ENCODE measurements at places on chromosomes 16 and 17.
A peak's percentile ranks its signal among the peaks of the same experiment; 100 is the strongest.

DNA sequence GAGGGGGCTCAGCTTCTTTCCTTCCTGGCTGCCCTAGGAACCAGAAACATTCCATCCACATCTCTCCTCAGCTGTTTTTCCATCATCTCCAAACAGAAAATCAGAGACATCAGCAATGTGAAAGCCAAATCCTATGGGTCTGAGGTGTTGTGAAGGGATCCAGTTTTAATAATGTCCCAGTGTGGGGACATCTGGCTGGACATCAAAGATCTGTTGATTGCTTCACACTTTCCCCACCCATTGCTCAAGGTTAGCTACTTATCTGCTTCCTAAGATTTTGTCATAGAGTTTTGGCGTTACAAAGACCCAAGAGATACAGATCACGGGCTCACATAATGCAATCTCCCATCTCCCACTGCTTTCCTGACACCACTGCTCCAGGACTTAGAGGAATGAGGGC is 47.8 kb upstream of the AXIN2 start:
- DNase-seq, result no peak

DNA sequence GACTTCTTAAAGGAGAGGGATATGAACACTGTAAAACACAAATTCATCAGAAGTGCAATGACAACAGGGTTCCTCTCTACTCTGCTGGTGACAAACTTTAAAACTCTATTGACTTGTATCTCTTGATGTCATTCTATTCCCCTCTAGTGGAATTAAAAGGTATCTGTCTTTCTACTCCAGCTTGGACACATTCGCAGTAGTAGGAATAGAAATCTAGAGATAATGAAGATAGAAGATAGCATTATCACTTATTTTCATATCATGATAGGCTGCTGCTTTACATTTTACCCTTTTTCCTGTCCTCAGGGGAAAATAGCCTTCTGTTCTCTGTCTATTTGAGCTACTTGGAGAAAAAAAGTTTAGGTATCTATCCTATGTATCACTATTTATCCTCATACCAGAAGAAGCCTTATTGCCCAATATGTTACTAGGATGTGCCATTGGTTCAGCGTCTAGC is 209.6 kb upstream of the CACNG5 start:
- no peak for DNase-seq

DNA sequence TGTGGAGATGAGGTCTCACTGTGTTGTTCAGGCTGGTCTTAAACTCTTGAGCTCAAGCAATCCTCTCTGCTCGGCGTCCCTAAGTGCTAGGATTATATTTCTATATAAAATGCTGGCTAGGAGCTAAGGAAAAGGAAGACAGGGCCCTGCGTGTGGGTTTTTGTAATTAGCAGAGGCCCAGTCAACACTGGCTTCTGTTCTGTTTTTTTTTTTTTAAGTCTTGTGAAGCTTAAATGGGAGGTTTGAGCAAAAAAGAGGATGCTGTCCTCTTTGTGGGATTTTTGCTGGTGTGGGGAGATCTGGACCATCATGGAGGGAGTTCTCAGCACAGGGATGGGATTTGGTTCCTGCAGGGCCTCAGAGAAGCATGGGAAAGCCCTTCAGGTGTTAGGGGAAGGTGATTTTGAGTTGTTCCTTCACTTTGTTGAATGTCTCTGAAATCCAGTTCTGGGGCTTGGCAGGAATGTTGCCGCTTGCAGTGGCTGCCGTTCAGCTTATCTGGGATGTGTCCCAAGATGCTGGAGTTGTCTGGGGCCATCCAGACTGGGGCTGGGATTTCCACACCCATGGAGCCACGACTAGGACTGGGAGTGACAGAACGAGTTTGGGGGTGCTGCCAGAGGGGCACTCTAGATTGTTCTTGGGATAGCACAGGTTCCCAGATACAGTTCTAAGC is 4.2 kb downstream of the PYCARD start:
- no peak for DNase-seq

GRCh38 chr17:9612006-9612405 is 33.3 kb upstream of the USP43 start:
- DNase-seq, result no peak

DNA sequence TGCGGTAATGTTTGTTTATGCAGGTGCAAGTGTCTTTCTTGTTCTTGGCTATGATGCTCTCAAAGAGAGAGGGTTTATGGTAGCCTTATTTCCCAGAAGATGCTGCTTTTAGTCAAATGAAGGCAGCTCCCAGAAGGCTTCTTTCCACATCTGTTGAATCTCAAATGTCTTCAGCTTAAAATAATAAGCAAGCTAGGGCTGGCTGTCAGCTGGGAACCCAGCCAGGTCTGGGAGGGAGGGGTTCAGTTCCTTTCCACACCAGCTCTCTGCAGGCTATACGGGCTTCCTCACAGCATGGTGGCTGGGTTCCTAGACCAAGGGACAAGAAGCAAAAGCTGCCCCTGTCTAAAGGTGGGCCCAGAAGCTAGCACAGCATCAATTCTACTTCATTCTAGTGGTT is 47.4 kb upstream of the ATF7IP2 start:
- no peak for DNase-seq

DNA sequence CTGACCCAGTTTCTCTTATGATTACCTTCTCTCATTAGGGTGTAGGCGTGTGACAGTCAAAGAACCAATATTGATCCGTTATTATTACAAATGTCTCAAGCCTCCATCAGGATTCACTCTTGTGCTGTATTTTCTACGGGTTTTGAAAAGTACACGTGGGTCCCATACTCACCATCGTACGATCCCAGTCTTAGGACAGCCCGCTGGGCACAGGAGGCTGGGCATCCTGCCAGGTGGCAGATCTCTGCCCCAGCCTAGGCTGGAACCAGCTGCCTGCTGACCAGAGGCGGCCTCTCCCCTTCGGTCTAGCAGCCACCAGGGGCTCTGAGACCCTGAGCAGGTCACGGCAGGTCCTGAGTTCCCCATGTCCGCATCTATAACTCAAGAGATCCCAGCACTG is 2.0 kb upstream of the METRNL start:
- DNase-seq, result no peak

DNA sequence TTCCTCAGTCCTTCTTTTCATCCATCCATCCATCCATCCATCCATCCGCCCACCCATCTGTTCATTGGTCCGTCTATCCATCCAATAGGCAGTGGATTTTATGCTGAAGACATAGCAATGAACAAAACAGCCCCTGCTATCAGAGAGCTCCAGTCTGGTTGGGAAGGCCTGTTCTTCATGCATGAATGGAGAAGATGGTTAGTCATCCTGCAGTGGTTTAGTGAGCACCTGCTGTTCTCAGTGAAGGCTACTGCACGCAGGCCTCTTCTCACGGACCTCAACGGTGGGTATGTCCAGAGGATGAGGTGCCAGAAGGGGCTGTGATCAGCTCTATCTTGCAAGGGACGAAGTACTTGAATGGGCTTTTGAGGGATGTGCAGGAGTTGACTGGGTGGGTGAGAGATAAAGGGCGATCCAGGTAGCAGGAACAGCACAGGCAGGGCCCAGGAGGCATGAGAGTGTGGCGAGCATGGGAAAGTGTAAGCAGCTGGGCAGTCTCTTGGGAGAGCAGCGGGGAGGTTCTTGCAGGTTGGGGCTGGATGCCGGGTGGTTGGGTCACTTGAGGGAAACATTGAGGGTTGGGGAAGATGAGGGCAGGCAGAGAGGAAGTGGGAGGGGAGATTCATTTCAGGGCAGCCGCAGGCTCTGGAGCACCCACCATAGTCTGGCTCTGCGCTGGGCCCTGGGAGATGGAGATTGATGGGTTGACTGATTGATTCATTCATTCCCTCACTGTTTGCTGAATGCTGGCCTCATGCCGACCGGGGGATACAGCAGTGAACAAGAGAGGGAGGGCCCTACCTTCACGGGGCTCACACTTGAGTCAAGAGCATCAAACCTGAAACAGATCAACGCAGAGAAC is 115.0 kb upstream of the CIBAR2 start:
- DNase-seq, result no peak

DNA sequence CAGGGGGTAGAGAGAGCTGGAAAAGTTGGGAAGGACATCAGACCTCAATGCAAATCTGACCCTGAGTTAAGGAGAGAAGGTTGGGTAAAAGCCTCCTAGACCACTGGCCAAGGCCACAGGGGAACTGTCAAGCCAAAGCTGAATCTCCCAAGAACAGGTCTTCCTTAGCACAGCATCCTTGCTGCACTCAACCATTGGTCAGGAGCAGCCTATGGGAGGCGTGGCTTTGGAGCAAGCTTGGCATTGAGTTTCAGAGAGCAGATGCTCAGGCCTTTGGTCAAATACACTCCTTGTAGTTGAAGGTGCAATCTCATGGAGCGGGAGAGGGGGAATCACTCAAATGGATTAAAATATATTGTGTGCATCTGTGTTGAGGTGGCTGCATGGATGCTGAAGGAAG is 21.8 kb downstream of the SOX9 start:
- no peak for DNase-seq

DNA sequence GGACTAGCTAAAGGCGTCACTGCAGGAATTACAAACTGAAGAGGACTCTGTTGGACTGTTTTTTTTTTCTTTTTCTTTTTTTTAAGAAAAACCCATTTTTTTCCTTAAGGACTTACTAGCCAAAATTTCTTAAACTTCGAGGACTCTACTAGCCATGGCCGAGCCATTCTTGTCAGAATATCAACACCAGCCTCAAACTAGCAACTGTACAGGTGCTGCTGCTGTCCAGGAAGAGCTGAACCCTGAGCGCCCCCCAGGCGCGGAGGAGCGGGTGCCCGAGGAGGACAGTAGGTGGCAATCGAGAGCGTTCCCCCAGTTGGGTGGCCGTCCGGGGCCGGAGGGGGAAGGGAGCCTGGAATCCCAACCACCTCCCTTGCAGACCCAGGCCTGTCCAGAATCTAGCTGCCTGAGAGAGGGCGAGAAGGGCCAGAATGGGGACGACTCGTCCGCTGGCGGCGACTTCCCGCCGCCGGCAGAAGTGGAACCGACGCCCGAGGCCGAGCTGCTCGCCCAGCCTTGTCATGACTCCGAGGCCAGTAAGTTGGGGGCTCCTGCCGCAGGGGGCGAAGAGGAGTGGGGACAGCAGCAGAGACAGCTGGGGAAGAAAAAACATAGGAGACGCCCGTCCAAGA is 878 bp downstream of the HEXIM1 start:
- peak; percentile 76 for DNase-seq

DNA sequence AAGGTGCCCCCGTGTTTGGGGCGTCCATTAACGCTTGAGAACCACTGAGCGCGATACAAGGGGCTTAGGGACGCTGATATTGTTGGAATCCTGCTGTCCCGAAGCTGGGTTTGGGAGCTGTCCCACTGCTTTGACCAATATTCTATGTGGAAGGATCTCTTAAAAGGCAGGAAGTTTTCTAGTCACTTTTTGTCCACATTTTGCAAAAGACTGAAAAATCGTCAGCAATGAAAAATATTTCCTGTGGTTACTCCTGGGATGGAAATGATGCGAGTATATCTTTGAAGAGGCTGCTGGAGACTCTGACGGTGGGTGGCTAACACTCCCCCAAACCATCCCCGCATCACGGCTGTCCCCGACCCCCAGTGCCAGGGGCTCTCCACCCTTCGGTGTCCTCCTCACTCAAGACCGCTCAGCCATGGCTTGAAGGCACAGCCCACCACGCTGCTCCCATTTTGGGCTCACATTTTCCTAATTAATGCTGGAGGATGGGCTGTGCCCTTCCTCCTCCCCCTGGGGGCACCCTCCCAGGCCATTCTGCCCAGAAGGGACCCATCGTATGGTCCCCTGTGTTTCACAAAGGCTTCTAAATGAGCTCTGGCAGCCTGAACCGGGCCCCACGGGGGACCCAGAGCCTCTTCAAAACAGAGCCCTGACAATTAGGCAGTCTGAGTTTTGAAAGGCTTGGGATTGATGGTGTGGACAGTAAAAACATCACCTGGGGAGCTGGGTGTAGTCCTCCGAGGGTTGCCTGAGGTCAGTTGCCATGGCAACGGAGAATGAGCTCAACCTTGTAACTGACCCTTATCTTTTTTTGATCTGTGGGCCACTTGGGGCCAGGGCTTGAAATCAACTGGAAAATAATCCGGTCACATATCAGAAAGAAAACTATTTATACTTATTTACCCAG is 158.6 kb downstream of the C16orf78 start:
- no peak for DNase-seq

- DNase-seq, result no peak
Measured at GRCh38 chr17:79043191-79043930, 19.4 kb downstream of the C1QTNF1 start.

- DNase-seq, result no peak
Measured at GRCh38 chr16:67963662-67964321, 4.6 kb downstream of the SLC12A4 start.

GRCh38 chr17:81723651-81724209 is 11.6 kb downstream of the SLC25A10 start:
- no peak for DNase-seq

GRCh38 chr16:324451-325334 is 27.8 kb downstream of the AXIN1 start:
- peak; percentile 80 for DNase-seq

GRCh38 chr17:46063241-46063640 is 64.2 kb downstream of the STH start:
- no peak for DNase-seq

DNA sequence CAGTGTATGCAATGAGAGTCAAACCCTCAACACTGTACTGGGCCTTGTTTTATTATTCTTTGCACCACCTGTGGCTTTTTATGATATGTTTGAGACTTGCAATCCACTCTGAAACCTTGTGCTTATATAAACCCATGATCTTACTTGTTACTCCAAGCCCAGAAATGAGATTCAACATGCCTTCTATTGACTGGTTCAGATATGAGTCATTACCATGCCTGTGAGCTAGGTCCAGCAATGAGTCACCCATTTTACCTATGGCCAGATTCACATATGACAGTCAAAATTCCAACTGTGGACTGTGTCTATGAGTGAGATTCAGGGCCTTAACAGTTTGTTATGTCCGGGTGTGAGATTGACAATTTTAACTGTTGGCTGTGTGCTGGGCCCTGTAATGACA is 1846.1 kb downstream of the TP53TG3F start:
- DNase-seq, result no peak

DNA sequence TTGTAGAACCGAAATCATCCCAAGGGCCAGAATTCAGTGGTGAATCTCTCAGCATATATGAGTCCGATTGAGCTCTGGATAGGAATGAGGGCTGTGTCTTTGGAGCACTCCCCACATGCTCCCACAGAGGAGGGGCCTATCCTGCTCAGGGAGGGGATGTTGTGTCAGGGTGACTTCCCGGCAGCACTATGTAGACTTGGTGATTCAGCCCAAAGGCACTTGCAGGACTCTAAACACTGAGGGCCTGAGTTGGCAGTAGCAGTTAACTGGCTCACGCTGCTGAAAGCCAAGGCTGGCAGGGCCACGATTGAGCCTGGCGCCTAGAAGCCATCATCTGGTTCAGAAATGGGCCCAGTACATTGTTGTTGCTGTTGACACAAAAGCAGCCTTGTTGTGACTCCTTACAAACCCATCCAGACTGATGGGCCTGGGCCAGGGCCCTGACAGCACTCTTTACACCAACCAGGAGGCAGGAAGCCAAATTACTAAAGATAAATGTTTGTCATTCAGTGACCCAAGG is 31.9 kb downstream of the NMT1 start:
- no peak for DNase-seq
